H9 (cell line): ENCODE measurements at places on chromosomes 3 and 15. TPM values are rescaled to one million over a fixed set of nuclear protein-coding genes. Genes with fewer than 3 reads are reported as not detected.

LOXL1 gene
- total RNA-seq = 6.9 and 9.1 TPM in 2 replicates

SI gene
- not detected in 2 replicates for total RNA-seq

CHD2 gene
- 56.7 and 63.3 TPM in 2 replicates for total RNA-seq

KNSTRN gene
- 53.9 TPM in 2 replicates for total RNA-seq
